Stimulated activated CD8-positive, alpha-beta memory T cell treated with anti-CD3 and anti-CD28 coated beads, Interleukin-4, amount 100 ng/mL, for 4 hours (primary cell): ENCODE measurements at places on chromosomes 11 and 22.

GRCh38 chr22:49262167-49262566 lies 565.5 kb downstream of the BRD1 start:
- no peak for DNase-seq

DNA sequence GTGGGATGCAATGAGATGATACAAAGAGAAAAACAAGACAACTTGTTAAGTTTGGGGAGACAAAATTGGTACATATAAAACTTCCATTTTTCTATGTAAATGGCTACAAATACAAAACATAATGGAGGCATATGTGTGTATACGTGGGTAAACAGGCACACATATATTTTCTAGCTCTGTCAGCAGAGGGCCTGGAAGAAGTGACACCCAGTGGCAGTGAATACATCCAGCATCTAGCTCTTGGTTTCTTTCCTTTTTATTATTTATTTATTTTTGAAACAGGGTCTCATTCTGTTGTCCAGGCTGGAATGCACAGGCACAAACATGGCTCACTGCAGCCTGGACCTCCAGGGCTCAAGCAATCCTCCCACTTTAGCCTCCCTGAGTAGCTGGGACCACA lies 5.0 kb upstream of the RASL10A start:
- no peak for DNase-seq

DNA sequence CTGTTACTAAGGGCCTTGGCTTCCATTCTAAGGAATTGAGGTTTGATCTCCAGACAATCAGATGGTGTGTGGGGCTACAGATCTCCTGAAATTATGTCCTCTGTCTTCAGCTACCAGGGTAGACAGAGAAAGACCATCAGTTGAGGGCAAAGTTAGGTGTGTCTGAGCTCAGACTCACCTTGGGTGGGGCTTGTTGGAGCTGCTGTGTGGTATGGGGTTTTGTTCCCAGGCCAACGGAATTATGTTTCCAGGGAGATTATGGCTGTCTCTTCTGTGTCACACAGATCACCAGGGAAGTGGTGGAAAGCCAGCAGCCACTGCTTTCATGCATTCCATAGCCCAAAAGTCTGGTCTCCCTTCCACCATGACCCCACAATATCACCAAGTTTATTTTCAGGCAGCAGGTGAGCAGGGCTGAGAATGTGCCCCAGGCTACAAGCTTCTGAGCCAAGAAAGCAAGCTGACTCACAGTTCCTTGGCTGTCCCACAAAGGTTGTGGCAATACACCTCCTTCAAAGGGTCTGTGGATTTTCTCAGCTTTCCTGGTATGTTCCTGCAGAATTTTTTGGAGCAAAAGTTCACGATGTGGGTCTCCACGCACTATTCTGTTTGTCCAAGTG lies 714.9 kb downstream of the LUZP2 start:
- DNase-seq: no peak

DNA sequence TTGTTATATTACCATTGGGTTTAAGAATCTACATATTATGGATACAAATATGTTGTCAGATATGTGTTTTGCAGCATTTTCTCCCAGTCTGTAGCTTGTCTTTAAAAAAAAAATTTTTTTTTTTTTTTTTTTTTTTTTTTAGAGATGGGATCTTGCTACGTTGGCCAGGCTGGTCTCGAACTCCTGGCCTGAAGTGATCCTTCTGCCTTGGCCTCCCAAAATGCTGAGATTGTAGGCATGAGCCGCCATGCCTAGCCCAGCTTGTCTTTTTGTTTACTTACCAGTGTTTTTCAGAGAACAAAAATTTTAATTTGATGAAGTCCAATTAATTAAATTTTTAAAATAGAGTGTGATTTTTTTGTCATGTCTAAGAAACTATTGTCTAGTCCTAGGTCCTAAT lies 29.8 kb downstream of the INCENP start:
- no peak for DNase-seq

- no peak for DNase-seq
Measured at GRCh38 chr11:92388380-92388779, 163.8 kb downstream of the FAT3 start.

GRCh38 chr22:27603800-27604144 lies 197.8 kb downstream of the MN1 start:
- DNase-seq: no peak

- DNase-seq: no peak
Measured at GRCh38 chr11:82038154-82038553, 695.5 kb downstream of the FAM181B start.

DNA sequence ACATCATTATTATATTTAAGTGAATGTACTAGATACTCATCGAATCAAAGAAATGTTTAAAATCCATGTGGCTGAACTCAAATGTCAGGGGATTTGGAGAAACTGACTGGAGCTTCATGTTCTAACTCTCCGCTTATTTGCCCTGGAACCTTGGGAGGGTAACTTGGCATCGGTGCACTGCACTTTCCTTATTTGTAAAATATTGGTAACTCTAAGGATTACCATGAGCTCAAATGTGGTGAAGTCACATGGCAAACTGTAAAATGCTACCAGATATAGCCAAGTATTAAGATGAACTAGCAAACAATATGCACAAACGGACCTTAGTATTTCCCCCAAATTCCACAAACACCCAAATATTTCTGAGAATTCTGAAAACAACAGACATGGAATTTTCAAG lies 75.6 kb downstream of the ETS1 start:
- no peak for DNase-seq
